ENCODE measurements at places on chromosomes 3 and 15.

- DNase-seq: no peak
These were observed 121.8 kb upstream of the SMAD3 start for GRCh38 chr15:66943456-66944095.

DNA sequence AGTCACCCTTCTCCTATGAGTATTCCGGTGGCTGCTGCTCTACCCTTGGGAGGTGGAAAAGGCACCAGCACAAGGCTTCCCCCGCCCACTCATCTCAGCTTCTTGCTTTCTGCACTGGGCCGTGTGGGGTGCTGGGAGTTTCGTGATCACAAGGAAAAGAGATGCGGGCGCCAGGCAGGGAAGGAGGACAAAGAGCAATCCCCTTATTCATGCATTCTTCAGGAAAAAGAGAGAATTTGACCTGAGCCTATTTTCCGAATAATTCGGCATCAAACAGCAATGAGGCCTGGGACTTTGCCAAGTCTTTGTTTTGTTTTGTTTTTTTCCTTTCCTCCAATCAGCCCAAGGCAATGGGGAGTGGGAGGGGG is 102.2 kb upstream of the LPP start:
- DNase-seq: no peak

- DNase-seq: no peak
These were observed 81.2 kb upstream of the TCF12 start for GRCh38 chr15:56837273-56837672.

DNA sequence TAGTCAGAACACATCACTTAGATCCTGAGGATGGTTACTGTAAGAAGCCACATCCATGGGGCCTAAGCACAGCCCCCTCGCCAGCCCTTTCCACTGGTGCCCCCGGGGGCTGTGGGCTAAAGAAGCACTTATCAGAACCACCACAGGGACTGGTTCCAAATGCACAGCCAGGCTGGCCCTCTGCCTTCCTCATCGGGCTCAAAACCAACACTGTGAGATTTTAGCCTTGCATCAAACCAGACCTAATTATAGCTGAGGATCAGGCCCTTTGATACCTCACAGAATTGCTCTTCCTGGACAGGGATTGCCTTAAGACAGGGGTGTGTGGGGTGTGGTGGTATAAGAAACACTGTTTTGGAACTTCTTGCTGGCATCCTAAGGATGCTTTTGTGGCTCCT is 23.7 kb downstream of the SRPRB start:
- DNase-seq: no peak

GRCh38 chr15:41980654-41981323 is 8.4 kb upstream of the EHD4 start:
- DNase-seq: no peak

GRCh38 chr3:132622148-132622547 is 25.1 kb downstream of the ACKR4 start:
- DNase-seq: no peak

- DNase-seq: peak; percentile 60
These were observed 169.0 kb upstream of the TSC22D2 start for GRCh38 chr3:150238995-150239619.

DNA sequence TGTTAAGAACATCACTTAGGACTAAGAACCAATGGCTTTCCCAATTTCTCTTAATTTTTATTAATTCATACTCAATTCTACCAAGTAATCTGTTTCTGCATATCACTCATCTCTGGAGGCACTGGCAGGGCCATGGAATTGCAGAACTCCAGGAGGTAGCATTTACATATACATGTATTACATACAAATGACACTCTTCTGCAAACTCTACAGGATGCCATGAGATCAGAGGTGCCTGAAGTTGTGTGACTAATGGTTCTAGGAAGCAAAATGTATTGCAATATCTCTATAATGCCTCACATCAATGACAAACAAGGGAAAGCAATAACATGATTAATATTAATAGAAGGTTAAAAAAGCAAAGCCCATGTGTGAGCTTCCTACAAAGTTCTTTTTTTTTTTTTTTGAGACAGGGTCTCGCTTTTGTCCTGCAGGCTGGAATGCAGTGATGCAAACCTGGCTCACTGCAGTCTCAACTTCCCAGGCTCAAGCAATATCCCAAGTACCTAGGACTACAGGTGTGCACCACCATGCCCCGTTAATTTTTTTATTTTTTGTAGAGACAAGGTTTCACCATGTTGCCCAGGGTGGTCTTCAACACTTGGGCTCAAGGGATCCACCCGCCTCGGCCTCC is 33.0 kb downstream of the DENND6A start:
- peak; percentile 15 for DNase-seq

- DNase-seq: peak; percentile 28
These were observed 21.9 kb upstream of the SQOR start for GRCh38 chr15:45612790-45613415.

- DNase-seq: no peak
These were observed 28.9 kb upstream of the ESYT3 start for GRCh38 chr3:138405486-138405885.

- DNase-seq: no peak
These were observed 8.7 kb upstream of the LMCD1 start for GRCh38 chr3:8492744-8493511.

DNA sequence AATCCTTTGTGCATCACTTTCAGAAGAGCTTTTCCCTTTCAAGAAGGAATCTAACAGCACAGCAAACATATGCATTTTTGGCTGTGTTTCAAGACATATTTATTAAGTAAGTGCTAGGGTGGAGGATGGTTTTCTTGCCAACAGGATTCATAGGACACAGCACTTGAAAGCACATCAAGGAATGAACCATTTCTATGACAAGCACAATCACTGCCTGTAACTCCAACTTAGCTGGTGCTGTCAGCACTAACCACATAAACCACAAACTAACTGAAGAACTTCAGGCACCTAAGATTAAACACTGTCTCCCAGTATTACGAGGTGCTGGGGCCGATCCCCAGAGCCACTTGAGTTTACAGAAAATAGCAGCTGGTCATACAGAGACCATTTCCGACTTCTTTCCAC is 35.4 kb upstream of the SPRED1 start:
- DNase-seq: no peak

DNA sequence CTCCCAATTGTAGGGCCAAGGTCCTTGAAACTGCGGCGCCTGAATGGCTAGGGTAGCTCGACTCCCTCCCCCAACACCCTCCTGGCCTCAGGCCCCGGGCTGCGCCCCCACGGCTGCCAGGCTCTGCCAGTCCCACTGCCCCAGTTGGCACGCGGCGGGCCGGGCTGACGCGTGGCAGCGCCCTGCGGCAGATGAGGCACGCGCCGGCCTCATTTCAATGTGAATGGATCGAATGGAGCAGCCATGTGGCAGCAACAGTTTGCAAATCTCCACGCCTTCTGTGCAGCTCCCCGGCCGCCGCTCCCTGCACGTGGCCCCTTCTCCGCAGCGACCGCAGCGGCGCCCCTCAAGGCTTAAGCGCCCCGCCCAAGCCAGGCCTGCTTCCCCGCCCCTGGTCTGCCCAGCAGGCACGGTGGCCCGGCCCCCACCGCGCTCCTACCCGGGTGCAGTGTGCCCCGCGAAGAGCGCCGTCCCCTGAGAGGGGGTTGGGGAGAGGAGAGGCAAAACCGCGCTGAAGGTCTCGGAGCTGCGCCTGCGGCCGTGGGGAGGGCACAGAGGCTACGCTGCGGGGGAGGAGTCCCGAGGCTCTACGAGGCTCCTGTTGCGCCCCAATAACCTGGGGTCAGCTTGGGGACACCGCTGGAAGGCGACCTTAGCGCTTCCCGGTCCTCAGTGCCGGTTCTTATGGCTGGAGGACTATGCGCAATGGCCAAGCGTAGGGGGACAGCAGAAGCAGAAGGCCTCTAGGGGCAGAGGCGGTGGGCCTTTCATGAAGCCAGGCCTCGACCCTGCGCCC is 3.1 kb upstream of the DLL4 start:
- DNase-seq: no peak

DNA sequence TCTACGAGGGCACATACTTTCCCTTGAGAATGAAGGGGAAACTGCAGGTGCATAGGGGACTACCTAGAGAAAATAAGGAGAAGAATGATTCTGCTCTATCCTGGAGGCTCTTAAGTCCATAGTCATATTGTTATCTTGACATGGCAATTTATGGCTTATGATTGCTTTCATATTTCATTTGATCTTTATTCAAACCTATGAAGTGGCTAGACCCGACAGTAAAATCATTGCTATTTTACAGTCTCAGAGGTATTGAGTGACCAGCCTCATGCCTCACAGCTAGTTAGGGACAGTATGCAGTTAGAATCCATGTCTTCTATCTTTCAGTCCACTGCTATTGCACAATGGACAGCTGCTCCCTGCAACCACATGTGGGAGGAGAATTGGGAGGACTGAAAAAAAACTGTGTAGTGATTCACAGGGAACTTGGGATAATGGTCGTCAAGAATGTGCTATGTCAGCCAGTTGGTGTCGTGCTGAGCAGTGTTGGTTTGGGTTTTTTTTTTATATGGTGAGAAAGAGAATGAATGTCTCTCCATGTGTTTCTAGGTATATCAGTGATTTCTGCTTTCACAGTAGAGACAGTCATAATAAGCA is 63.2 kb upstream of the SPPL2A start:
- peak; percentile 80 for DNase-seq

DNA sequence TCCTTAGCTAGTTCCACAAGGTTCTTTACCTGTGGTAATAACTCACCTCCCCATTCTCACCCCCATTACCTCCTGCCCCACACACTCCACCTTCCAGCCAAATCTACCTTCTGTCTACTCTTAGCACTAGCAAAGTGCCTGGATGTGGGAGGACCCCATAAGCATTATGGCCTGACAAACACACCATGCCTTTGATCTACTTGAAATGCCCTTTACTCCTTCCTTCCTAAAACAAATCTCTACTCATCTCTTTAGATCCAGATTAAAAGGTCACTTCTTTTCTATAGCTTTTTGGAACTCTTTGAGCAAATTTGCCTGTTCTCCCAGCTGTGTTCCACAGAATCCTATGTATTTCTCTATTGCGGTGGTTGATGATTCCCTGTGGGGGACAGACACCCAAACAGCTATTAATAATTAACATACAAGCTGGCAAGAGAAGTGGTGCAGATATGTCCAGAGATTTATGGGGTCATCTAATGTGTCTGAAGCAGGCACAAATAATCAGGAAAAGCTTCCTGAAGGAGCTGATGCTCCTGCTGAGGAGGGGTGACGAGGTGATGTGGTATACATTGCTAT is 34.0 kb downstream of the DGKG start:
- no peak for DNase-seq

DNA sequence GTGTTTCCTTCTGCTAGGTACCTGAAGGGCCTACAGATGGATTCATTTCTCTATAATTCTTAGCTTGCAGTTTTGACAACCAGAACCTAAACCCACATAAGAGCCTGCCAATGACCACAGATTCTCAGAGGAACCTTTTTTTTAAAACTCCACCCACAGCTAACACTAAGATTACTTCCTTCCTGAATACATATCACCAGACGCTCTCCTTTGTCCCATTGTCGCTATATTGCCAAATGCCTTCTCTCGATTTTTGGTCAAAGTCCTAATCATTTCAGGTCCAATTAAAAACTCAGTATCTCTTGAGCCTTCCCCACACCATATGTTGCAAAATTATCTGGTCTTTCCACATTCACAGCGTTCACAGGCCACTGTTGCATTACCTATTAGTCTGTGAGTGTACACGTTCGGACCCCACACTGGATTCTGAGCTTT is 12.4 kb downstream of the ZNF710 start:
- DNase-seq: no peak

GRCh38 chr3:26068890-26069289 is 279.0 kb downstream of the OXSM start:
- no peak for DNase-seq

DNA sequence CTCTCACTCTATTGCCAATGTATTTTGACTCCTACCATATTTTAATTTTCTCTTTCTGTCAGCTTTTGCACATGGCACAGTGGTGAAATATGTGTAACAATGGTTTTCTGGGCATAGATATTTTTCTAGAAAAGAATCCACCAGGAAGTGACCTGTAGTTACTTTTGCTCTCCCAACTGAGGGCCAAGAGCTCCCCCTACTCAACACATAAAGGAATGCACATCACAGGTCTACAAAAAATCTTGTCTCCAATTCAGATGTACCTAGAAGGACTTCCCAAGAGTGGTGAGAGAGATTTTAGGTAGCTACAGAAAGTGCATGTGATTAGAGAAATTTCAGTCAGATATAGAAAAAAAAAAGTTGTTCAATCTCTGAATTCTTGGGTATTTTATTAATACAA is 15.6 kb downstream of the CPA3 start:
- DNase-seq: no peak

DNA sequence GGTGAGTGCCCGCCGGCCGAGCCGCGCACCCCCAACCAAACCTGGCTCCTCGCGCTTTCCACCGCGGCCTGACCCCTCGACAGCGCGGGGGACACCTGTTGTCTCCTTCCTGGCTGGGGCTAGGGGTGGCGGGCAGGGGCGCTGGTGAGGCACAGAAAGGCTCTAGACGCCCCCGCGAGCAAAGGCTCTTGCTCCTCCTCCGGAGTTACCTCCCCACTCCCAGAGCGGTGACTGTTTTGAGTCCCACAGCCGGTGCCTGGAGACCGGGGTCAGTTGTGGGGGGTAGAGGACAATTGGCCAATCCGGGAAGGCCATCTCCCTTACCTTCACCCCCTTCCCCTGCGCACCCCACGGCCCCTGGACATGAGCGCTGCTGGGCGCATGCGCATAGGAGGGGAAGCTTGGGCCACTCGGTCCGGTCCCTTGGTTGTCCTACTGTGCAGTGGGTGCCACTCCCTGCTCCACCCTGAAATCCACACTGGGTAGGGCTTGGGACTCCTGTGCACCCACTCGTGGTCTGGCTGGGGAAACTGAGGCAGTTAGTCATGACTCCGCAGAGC is 554 bp downstream of the CHST13 start:
- no peak for DNase-seq

- no peak for DNase-seq
These were observed 155.6 kb downstream of the LRRC28 start for GRCh38 chr15:99406716-99407487.

GRCh38 chr3:57998366-57999283 is 9.6 kb upstream of the FLNB start:
- peak; percentile 54 for DNase-seq

DNA sequence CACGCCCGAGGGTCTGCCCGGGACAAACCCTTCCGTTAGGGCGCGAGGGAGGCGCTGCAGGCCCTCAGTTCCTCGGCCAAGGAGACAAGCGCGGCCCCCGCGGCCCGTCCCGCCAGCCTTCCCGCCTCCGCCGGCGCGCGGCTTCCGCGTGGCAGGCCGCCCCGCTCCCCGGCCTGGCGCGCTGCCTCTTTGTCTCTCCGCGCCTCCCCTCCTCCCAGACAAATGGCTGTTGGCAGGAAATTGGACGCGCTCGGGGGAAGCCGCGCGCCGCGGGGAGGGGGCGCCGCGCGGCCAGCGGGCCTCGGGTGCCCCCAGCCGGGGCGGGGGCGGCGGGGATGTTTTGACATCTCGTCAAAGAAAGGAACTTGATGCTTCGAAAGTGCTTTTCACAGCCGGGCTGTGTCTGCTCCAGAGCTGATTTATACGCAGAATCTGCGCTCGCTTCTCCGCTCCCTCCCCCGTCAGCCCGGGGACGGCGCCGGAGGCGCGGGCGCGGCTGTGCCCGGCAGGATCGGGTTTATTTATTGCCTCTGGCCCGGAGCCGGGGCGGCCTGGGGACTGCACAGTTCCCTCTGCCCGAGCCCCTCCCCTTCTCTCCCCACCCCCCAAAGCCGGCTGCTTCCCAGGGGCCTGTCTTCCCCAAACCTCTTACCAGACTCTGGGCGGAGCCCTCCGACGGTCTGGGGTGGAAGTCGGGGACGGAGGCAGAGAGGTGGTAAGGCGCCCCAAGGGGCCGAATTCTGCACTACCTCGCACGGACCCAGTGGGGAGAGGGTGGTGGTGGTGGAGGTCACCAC is 20.7 kb downstream of the SHF start:
- DNase-seq: peak; percentile 24

- DNase-seq: no peak
These were observed 96.1 kb downstream of the HMG20A start for GRCh38 chr15:77516786-77517185.
